ENCODE measurements at places on chromosomes 11 and 22.

DNA sequence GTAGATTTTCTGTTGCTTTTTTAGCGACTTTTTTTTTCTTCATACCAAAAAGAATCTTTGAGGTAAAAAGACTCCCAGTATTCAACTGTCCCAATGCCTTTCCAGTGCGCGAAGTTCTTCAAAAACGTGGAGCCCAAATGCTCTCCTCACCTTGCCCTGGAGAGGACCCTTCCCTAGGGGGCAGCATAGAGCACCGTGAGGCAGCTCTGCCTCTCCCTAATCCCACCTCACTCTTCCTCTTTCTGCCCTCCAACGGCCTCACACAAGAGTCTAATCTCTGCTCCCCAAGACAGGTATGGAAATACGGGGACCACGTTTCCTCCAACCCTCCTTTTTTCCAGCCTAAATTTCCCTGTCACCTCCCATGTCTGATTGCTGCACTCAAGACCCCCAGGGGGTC lies 117.5 kb upstream of the ALX4 start:
- DNase-seq = no peak

DNA sequence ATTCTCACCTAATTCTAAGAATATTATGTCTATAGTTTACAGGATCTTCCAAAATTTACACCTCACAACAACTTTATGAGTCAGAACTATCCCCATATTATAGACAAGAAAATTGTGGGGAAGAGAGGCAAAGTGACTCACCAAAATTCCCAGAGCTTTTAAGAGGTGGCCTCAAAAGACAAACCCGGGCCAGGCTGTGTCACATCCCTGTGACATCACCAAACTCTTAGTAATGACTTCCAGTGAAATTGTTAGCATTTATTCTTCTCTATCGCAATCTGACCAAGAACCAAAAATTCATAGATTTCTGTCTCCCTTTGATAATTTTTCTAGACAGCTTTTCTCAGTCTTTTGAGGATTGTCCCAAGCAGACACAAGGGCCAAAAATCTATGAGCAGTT lies 134.3 kb downstream of the SNX19 start:
- DNase-seq = no peak

GRCh38 chr11:83350187-83350586 lies 64.0 kb upstream of the CCDC90B start:
- no peak for DNase-seq

- no peak for DNase-seq
Measured at GRCh38 chr22:19809741-19810140, 44.9 kb downstream of the GNB1L start.

DNA sequence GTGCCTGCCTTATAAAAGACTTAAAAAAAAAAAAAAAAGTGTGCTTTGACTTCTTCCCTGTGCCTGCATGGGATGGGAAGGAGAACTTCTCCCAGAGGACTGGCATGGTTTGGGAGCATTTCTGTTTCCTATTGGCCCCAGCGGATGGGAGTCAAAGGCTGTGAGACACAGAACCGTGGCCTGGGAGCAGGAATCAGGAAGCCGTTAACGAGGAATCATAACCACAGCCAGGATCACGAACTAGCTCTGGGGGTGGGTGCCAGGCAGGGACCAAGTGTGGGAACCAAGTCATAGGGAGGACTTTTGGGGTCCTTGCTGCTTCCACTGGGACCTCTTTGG lies 526 bp downstream of the C1QTNF6 start:
- DNase-seq = no peak

DNA sequence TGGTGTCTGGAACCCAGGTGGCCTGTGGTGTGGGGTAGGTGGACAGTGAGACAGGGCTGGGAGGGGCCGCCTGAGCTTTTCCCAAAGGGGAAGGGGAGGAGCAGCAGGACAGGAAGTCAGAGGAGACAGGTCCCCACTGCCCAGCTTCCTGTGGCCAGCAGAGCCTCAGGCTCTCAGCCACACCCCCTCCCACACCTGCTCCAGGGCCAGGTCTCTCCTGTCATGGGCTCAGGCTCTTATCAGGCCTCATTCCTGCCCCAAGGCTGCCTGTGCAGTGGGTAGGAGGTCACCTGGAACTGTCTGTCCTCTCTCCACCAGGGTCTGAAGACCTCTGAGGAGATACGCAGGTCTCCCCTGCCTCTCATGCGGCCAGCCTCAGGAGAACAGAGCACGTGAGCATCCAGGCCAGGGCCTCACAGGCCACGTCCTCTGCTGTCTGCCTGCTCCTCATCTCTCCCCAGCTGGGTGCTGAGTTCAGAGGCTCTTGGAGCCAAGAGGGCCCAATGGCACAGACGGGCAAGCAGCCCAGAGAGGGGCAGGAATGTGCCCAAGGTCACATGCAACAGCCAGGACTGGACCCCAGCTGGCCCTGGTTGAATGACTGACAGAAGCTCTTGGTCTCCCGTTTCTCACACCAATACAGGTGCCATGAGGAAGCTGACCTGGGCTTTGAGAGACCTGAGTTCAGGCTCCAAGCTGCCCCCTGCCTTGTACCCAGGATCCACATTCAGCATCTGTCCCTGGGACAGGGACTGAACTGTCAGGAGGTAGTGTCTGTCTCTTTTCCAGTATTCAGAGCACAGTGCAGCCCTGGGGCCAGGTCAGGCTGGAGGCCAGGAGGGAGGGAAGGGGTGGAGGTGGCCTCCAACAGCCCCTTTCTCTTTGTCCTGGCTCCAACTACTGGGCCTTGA lies 16.7 kb downstream of the STARD10 start:
- no peak for DNase-seq

- no peak for DNase-seq
Measured at GRCh38 chr11:61654397-61654829, 25.8 kb upstream of the DAGLA start.
